COLO829 (cell line): ENCODE measurements at places on chromosomes 4 and X.
A peak's percentile ranks its signal among the peaks of the same experiment; 100 is the strongest.

DNA sequence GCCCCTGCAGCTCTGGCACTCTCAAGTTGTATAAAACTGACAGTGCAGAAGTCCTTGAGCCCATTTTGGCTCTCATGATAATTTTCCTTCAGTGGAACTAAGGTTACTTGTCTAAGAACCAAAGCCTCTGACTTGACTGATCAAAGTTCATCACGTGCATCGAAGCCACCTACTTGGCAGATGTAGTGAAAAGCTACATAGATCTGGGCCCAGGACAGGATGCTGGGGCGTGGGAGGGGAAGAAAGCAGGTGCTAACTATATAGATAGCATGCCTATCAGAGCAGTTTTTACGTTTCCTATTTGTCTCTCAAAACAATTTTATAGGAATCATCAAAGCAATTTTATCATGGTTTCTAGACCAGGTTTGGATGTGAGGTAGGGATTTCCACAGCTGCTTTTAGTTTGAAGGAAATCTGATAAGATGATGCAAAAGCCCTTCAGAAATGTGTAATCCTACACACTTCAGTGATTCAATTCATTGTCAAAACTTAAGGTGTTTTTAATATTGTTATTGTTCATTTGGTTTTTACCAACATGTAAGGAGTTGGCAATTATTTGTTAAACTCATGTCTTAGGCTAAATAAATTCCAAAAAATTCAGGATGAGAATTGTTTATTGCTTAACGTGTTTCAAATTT lies 1.2 kb upstream of the CD40LG start:
- no peak for DNase-seq

DNA sequence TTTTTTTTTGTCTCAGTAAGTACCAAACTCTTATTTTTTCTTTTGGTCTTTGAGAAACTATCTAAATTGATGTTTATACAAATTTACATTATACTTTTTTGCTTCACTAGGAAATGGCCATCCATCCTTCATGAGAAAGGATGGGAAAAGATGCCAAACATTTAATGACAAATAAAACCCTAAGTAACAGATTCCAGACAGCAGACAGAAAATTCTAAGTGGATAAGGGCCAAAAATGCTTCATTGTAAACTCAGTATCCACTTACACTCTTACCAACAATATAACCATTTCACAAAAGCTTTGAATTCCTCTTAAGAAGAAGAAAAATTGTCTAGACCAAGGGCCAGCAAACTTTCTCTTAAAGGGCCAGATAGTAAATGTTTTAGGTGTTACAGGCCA lies 3.5 kb downstream of the GUCY1B1 start:
- no peak for DNase-seq

DNA sequence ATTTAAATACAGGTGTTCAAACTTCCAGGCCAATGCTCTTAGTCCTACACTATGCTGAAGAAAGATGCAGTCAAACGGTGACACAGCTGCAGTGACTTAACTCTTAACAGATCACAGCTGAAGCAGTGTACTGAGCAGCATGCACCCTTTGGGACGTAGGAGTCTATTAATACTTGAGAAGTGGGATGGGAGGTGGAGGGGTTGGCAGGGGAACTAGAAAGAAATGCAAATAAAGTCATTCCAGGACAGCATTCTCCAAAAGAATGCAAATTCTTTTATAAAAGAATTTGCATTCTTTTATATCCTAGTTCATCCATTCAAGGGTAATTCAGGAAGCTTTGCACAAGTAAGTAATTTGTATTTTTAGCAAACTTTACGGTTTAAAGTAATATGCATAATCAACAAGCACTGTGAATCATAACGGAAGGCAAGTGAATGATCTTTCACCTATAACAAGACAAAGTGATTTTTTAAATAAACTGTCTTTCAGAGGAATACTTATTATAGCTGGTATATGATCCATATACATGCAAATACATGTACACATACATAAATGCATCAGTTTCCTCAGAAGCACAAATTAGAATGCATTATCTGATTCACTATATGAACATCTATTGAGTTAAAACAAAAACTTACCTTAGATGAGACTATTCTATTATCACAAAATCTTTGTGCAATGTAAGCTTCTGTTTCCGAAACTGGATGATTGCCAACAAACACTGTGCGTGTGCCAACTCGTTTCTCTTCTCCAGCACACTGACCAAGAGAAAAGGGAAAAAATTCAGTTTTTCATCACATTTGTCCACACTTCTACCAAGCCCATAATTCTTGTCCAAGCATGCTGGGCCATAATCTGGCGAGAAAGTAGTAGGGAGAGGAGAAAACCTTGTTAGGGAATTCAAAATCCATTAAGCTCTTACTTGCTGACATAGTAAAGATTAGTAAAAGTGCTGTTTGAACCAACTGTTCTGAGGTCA lies 106.5 kb downstream of the ATP11C start:
- no peak for DNase-seq

DNA sequence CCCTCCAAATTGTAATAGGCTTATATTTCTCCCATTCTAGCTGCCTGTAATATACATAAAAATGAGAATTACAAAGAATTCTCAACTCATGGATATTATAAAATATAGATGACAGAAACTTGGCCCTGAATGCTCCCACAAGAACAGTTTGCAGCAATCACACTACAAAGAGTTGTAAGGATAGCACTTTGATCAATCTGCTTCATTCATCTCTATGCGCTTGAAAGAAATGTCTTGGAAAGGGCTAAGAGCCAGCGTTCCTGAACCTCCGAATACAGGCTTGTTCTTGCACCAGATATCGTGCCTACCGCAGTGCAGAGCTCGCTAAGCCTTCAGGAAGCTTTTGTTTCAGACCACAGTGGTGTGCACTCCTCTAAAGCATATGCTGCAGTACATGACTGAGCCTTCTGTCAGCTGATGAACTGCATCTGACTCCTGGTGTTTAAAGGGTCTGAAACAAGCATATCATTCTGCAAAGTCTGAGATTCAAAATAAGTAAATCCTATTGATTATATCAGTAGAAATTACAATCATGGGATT lies 417.6 kb upstream of the ZFP42 start:
- DNase-seq: no peak

DNA sequence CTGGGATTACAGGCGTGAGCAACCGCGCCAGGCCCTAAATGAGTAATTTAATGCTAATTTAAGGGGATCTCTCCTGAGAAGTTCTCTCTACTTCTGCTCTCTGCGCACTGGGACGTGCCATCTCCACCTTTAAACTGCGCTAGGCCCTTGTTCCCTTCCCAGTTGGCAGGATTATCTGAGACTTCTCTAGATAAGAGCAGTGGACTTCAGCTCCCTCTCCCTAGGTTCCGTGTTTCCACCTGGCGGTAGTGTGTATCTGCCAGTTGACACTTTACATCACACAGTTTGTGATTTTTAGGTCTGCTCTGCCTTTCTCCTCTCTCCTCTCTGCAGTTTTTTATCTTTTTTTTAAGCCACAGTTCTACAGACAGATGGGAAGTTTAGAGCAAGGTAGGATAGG lies 40.2 kb downstream of the ARHGAP10 start:
- no peak for DNase-seq

- DNase-seq: no peak
Observed at GRCh38 chrX:79161655-79162054, 17.2 kb downstream of the GPR174 start.

DNA sequence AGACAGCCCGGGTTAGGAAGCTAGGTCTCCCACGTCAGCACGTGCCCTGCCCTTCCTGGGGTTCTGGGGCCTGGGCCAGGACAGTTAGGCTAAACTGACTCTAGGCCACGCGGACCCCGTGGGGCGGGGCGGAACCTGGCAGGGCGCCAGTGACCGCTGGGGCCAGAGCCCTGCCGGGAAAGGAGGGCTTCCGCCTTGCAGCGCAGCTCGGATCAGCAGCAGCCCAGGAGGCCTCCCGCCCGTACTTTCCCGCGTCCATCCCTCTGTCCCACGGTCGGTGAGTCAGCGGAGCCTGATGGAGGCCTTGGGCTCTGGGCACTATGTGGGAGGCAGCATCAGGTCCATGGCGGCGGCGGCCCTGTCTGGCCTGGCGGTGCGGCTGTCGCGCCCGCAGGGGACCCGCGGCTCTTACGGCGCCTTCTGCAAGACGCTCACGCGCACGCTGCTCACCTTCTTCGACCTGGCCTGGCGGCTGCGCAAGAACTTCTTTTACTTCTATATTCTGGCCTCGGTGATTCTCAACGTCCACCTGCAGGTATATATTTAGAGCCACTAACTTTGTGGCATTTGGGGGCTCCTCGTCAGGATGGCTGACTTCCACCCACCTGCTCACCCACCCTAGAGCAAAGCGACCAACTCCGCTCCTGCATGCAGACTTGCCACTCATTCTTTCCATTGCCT lies at the start of gene SMIM10:
Gene SMIM10 (plus strand): TSS at position 191 of the 681 bp plus-strand sequence. CDS start 105 bp downstream, at position 296.
- DNase-seq: peak; percentile 17

GRCh38 chr4:56959100-56959499 lies 18.3 kb downstream of the NOA1 start:
- no peak for DNase-seq

DNA sequence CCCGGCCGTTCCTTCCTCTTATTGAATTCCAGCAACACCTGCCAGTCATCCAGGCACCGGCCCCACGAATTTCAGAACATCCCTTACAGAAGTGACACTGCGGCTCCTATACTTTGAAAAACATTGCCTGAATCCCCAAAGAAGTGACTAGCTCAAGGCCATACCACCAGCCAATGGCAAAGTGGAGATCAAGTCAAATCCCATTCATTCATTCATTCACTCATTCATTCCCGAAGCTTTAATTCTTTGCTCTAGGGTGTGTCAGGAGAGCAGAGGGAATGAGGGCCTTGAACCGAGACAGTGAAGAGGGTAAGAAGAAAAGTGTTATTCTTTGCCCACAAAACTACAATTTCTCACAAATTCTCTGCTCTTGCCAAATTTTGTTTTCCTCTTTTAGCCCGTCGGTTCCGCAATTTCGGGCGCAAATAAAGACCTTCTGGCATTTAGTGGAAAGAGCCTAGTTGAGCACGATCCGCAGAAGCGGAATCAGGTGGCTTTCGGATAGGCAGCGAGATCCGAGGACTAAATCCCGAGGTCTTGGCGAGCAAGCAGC lies 824 bp upstream of the HMGB3 start:
- no peak for DNase-seq

GRCh38 chr4:185473247-185473646 lies 1.7 kb upstream of the CCDC110 start:
- DNase-seq: no peak

GRCh38 chrX:108537005-108537404 lies 97.4 kb downstream of the COL4A5 start:
- DNase-seq: peak; percentile 13

- no peak for DNase-seq
Observed at GRCh38 chrX:152259150-152259549, 120.8 kb upstream of the MAGEA10 start.
